ENCODE measurements at places on chromosomes 4 and X.

- DNase-seq, result no peak
Observed at GRCh38 chr4:21849077-21849476, 99.5 kb downstream of the KCNIP4 start.

- DNase-seq, result no peak
Observed at GRCh38 chrX:133530960-133531359, 115.7 kb upstream of the GPC4 start.

DNA sequence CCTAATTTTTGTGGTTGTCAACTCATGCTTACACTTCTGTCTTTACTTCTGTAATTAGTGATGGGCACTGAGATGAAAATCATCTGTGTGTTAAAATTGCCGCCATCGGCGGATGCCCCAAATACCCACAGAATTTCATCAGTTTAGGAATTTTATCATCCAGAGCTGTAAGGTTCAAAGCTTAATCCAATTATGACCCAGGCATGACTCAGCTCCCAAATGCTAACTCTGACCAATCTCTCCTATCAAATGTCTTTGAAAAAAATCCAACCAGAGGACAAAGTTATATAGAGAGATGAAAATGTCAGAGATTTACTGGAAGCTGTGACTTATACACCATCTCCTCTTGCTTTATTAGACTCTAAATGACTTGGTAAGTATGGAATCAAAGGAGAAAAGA lies 1048.7 kb upstream of the PRKX start:
- no peak for DNase-seq

GRCh38 chr4:166989886-166990285 lies 244.4 kb downstream of the SPOCK3 start:
- DNase-seq, result no peak

DNA sequence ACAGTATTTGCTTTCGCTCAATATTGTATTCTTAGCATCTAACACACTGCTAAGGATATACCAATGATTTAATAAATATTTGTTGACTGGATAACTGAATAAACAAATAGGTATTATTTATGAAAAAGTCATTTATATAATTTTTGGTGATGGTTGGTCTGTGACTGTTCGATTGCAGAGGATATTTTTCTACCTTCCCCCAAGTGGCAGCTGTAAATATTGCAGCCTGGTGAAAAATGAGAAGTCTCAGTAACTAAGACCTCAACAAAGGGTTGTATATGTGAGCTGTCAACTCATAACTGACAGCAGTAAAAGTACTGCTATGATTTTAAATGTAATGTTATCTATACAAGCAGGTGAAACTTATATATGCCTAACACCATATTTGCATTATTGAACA lies 36.0 kb downstream of the HTR2C start:
- DNase-seq, result no peak

DNA sequence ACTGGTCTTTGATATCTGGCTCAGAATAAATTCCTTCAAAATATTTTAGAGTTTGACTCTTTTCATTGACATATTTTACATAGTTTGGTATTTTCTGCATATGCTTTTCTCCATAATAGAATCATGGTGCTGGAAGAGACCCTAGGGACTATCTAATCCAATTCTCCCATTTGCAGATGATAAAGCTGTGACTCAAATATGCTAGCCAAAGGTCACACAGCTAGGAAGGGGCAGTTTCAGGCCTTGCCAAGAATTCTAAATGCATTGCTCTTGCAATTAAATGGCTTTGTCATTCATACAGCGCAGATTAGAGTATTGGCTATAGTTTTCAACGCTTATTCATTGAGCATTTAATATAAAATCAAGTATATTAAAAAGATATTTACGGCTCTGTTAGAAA lies 374.1 kb upstream of the RASGEF1B start:
- DNase-seq, result no peak

- DNase-seq, result no peak
Observed at GRCh38 chr4:16026160-16026761, 57.6 kb downstream of the PROM1 start.

DNA sequence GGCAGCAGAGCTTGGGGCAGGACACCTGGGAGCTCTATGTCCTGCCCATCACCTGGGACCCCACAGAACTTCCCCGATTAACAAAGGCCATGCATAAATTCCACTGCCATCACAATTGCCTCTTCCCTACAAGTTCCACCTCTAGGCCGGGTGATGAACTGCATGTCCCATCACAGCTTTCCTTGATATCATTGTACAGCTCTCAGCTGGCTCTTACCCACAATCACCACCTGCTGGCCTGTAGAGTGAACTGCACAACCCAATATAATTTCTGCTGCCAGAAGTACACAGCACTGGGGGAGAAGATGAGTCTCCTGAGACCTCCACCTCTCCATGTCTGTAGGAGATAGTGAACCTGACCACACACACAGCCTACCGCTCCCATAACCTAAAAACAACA lies 285.0 kb upstream of the AADAT start:
- DNase-seq, result no peak

DNA sequence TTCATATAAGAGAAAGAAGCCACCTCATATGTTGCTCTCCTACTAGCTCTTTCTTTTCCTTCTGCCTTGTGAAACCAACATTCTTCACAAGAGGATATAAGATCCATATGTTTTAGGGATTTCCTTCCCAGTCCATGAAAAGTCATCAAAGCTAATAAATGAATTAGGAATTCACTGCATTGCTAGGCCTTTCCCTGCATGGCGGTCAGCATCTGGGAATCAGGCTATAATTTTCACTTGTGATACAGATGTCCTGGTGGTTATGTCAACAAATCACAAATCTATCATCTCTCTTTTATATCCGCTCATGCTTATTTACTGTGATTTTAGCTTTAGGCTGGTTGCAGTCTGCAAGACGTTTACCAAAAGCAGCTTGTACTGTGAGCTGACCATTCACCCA lies 510.0 kb downstream of the NLGN4X start:
- DNase-seq, result no peak

GRCh38 chr4:129641179-129641578 lies 545.2 kb downstream of the C4orf33 start:
- peak; percentile 52 for DNase-seq

- DNase-seq, result no peak
Observed at GRCh38 chrX:20672476-20672875, 405.8 kb upstream of the RPS6KA3 start.

- DNase-seq, result no peak
Observed at GRCh38 chr4:7366180-7366945, 68.4 kb downstream of the PSAPL1 start.

All from activated naive CD4-positive, alpha-beta T cell treated with anti-CD3 and anti-CD28 coated beads, Interleukin-2, amount 50 U/mL, for 72 hours (primary cell).